ENCODE measurements at places on chromosomes 3 and 15. TPM values are rescaled to one million over a fixed set of nuclear protein-coding genes. Genes with fewer than 3 reads are reported as not detected.

Gene KLHDC8B
- total RNA-seq, result 37.9 TPM

Gene IREB2
- total RNA-seq, result 16.4 TPM

- peak; percentile 37 for DNase-seq
Measured at GRCh38 chr3:50345586-50346234, at the start of gene ZMYND10. ZMYND10 (minus strand) TSS chr3:50345732; CDS start chr3:50345579, 153 bp downstream.

DNA sequence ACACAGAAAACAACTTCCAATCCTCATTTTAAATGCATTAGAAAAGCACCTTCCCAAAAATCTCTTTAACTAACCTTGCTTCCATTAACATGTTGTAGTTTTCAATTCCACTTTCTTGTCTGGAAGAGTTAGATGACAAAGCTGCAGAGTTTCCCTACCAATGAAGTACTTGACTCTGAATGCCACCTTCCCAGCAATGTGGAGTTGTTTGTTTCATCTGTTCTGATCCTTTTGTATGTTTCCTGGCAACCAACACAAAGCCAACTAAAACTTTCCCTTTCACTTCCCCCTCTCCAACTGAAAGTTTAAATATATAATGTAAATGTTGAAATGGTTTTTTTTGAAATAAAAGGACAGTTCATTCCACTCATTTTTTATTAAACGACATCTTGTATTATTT is at the start of gene WDR49:
WDR49 (minus strand) TSS at position 183 of the 400 bp plus-strand sequence. CDS start 517 bp downstream, outside the sequence.
- DNase-seq, result no peak

DNA sequence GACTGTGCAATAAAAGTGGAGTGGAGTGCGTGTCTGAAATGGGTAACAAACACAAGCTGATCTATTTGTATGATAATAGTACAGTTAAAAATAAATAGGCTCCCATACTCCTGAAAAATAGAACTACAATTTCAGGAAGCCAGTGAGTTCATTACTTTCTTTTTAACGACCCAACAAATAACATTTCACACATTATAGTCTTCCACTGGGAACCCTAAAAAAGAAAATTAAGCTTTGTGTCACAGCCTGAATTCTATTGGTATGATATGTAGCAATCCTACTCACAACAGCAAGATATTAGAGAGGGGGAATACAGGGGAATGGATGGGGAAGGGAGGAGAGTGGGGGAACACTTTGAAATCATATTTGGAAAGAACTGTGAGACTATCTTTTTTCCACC is 156.9 kb upstream of the CNTN3 start:
- no peak for DNase-seq

GRCh38 chr3:123072152-123072551 is 5.3 kb downstream of the PDIA5 start:
- no peak for DNase-seq

DNA sequence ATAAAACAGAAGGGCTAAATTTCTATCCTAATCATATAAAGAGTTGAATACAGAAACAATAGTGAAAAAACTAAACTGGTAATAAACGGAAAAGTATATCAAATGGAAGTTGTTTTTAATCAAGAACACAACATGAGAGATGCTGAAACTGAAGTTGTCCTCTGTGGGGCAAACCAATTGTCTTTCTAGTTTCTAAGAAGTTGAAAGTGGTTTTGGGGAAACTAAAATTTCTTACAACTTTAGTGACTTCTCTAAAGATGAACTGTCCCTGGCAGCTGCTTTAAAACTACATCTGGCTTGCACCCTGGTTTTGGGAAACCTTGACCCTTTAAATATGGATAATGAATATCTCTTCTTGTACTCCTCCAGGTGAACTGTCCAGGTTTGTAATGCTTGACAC is 155.6 kb downstream of the ADAM10 start:
- DNase-seq, result no peak

GRCh38 chr3:172137287-172138192 is 98.2 kb downstream of the FNDC3B start:
- peak; percentile 65 for DNase-seq

GRCh38 chr15:98743177-98743576 is 94.8 kb downstream of the IGF1R start:
- DNase-seq, result peak; percentile 62

DNA sequence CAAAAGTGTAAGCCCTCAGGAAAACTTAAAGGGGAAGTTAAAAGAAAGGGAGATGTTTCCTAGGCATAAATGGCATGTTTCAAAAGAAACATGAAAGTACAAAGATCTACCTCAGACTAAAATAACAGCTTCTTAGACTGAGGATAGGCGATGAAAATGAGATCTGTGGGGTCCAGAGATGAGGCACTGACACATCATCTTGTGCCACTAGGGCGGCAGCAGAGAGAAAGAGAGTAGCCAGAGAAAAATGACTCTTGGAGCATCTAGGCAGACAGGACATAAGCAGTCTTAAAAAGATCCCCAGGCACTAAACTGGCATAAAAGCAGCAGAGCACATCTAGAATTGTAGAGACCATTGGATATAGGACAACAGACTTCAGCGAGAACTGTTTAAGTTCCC is 42.5 kb upstream of the RFX7 start:
- DNase-seq, result no peak

DNA sequence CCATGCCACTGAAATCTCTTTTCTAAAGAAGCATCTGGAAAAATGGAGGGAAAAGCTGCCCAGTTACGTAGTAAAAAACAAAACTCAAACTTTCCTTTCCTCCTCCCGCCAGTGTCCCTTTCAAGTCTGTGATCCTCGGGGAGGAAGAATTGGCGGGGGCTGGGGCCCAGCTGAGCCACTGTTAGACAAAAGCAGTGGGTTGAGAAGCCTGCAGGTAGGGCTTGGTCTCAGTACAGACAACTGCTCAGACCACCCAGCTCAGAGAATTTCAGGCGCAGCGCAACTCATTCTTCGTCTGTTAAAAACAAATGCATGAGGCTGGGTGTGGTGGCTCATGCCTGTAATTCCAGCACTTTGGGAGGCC is 117.1 kb downstream of the MYLK start:
- no peak for DNase-seq
